WTC11 (cell line): ENCODE measurements at places on chromosomes 2 and 18. TPM values are rescaled to one million over a fixed set of nuclear protein-coding genes. Genes with fewer than 3 reads are reported as not detected.

The C1QL2 gene
- 0.55 to 1.0 TPM (median 0.71 TPM) in 3 replicates for total RNA-seq

- no peak overlapping the region for H3K4me3 ChIP-seq
- no peak overlapping the region for H3K27ac ChIP-seq
- no peak for DNase-seq
- no peaks in the 10 kb centered on the region for H3K27me3 ChIP-seq
These were observed 10.6 kb downstream of the SCG2 start for GRCh38 chr2:223591596-223591995.

DNA sequence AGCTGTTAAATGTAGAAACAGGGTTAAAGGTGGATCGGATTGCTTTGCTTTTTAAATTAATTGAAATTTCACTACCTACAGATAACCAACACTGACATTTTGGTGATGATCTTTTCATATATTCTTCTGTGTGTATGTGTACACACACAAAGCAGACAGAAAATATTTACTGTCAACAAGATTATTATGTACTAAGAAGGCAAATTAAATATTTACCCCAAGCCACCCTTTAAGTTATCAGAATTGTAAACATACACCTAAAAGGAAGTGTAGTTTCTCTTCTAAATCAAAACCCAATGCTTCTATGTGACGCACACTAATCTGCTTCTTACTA is 98.7 kb downstream of the GAREM1 start:
- no peak overlapping the region for H3K4me3 ChIP-seq
- no peak for DNase-seq

- H3K4me1 ChIP-seq: peaks cover 42% of the 10 kb centered on the region
- H3K36me3 ChIP-seq: peaks cover 17% of the 10 kb centered on the region
- H3K4me3 ChIP-seq: peak overlapping the region; percentile 86
- DNase-seq: no peak
- no peaks in the 10 kb centered on the region for H3K27me3 ChIP-seq
These were observed 57.4 kb upstream of the MSH2 start for GRCh38 chr2:47345590-47345924.

- no peaks in the 10 kb centered on the region; the same call in 1 of the 2 replicates for H3K27me3 ChIP-seq
- peaks cover 10% of the 10 kb centered on the region for H3K4me1 ChIP-seq
- peaks cover 12% of the 10 kb centered on the region for H3K36me3 ChIP-seq
- H3K27ac ChIP-seq: no peak overlapping the region
These were observed 65.0 kb upstream of the TSPYL6 start for GRCh38 chr2:54321047-54321446.

DNA sequence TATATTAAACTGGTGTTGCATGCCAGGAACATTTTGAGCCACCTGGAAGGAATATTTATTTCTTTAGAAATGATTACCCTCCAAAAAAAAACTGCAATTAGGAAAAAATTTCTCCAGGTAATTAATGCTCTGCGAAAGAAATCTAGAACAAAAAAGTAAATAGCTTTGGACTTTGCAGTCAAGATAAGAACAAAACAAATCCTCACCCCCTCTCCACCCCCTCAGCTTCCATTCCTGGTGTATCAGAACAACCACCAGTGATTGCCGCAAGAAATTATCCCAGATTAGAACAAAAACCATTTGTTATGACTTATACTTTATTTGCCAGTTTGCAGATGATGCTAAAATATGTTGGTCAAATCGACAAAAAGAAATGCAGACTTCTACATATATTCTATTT is 17.0 kb upstream of the TCF7L1 start:
- no peak overlapping the region for H3K4me3 ChIP-seq
- H3K27ac ChIP-seq: no peak overlapping the region
- H3K4me1 ChIP-seq: peaks cover 17% of the 10 kb centered on the region
- no peak for DNase-seq
- peaks cover 99% of the 10 kb centered on the region for H3K27me3 ChIP-seq

The BOLA3 gene
- 58.2 to 66.1 TPM (median 65.8 TPM) in 3 replicates for total RNA-seq

DNA sequence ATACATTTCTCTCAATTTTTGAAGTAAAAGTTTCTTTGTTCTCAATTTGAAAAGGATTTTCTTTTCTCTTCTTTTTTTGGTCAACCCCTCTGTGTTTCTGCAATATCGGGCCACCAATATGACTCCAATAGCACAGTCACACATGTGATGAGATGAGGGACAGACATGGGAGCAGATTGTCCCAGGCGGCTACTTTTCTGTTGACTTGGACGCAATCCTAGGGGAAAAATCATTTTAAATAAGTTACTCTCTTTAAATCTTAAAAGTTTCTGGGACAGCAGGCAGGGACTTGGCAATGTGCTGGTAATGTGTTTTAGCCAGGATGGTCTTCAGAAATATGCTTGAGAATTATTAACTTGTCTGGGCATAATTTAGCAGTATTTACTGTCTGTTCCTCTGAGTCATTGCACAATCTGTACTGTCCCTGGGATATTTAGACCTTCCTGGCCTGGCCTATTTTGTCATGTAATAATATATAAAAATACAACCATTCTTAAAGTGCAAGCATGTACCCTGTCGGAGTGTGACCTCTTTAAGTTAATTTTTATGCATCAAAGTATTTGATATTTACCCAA is 388.5 kb upstream of the FANCL start:
- peaks cover 19% of the 10 kb centered on the region for H3K4me1 ChIP-seq
- H3K36me3 ChIP-seq: no peaks in the 10 kb centered on the region
- no peak overlapping the region for H3K27ac ChIP-seq
- DNase-seq: no peak
- no peak overlapping the region for H3K4me3 ChIP-seq

The PLB1 gene
- 0.27 to 0.44 TPM (median 0.39 TPM) in 3 replicates for total RNA-seq

DNA sequence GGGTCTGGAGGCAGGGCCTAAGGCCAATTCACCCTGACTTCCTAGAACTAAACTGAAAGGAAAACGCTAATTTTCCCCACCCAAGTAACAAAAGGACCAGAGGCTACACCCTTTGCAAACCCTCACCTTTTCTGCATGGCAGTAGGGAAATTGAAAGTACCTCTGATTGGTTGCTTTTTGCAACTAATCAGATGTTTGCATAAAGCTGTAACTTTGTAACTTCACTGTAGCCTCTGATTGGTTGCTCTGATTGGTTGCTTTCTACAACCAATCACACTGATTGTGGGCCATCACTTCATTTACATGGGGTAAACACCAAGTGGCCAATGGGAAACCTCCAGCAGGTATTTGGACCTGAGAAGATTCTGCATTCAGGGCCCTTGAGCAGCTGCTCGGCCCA is 20.8 kb downstream of the EIPR1 start:
- no peak for DNase-seq
- peaks cover 22% of the 10 kb centered on the region for H3K4me1 ChIP-seq
- H3K4me3 ChIP-seq: peak overlapping the region; percentile 18; the same call in 1 of the 2 replicates
- H3K27me3 ChIP-seq: no peaks in the 10 kb centered on the region

The SLC5A7 gene
- 0.05 TPM in 1 of 3 replicates, not detected in the others for total RNA-seq

DNA sequence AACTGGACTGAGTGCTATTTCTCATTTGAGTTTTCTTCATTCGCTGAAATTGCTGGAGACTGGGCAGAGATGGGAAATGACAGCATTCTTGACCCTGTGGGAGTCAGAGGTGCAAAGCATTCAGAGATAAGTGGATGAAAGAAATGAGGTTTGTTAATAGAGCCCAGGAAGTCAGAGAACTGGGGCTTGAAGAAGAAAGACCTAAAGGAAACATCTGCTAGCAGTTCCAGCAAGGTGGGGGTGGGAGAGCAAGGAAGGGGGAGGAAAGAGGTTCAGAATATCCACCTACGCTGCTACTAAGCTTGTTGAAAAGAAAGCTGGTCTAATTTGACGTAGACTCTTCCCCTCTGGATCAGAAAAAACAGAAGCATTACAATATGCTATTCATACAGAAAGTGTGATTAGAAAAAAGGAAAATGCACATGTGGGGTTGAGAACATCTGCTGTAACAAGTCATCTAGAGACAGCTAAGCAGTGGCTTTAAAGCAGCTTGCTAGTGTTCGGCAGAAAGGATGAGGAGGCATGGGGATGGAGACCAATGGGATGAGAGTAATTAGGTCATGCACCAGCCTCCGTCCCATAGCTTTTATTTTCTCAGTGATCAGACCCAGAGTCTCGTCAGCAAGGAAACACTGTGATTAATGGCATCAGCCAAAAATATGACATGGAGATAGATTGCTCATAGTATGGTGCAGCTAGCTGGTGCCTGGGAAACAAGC is 29.7 kb downstream of the NAB1 start:
- H3K27me3 ChIP-seq: no peaks in the 10 kb centered on the region
- peak overlapping the region; percentile 41 for H3K27ac ChIP-seq

GRCh38 chr2:217258170-217258569 is 398.3 kb upstream of the TNP1 start:
- H3K4me1 ChIP-seq: peaks cover 10% of the 10 kb centered on the region
- no peak overlapping the region for H3K4me3 ChIP-seq
- no peak overlapping the region for H3K27ac ChIP-seq
- H3K27me3 ChIP-seq: peaks cover 89% of the 10 kb centered on the region
- DNase-seq: no peak
- H3K36me3 ChIP-seq: no peaks in the 10 kb centered on the region

- H3K36me3 ChIP-seq: peaks cover 46% of the 10 kb centered on the region
- DNase-seq: no peak
- H3K4me1 ChIP-seq: no peaks in the 10 kb centered on the region
- peaks cover 14% of the 10 kb centered on the region for H3K27me3 ChIP-seq
These were observed 437.7 kb upstream of the HNRNPA3 start for GRCh38 chr2:176774766-176775451.

DNA sequence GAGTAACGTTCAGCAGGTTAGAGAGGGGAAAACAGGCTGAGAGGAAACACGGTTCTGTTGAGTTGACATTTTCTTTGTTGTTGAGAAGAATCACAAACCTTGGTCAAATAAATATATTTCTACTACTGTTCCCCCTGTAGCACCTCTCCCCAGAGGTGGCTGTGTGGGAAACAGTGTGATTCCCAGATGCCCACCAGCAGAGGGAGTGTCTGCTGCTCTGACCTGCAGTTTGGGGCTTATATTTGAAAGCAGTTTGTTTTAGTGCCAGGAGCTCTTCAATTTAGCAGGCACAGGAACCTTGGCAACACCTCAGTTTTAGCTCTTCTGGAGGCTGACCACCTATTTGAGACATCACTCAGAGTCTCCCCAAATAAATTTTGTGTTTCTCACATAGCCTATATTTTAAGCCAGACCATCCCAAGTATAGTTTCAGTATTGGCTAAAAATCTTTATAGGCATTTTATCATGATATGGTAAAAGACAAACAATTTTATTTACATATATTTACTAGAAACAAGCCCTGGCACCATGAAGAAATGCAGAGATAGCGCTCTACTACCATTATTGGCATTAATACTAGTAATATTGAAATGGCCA is 75.7 kb downstream of the PIK3C3 start:
- H3K36me3 ChIP-seq: peaks cover 13% of the 10 kb centered on the region
- H3K4me1 ChIP-seq: no peaks in the 10 kb centered on the region
- H3K27ac ChIP-seq: no peak overlapping the region
- no peaks in the 10 kb centered on the region for H3K27me3 ChIP-seq

GRCh38 chr2:96927405-96928171 is 57.7 kb upstream of the SEMA4C start:
- no peak overlapping the region for H3K4me3 ChIP-seq
- no peak overlapping the region for H3K27ac ChIP-seq
- H3K4me1 ChIP-seq: peaks cover 23% of the 10 kb centered on the region
- peaks cover 38% of the 10 kb centered on the region for H3K27me3 ChIP-seq
- no peaks in the 10 kb centered on the region for H3K36me3 ChIP-seq
